ENCODE measurements at places on chromosomes 1 and 21.

DNA sequence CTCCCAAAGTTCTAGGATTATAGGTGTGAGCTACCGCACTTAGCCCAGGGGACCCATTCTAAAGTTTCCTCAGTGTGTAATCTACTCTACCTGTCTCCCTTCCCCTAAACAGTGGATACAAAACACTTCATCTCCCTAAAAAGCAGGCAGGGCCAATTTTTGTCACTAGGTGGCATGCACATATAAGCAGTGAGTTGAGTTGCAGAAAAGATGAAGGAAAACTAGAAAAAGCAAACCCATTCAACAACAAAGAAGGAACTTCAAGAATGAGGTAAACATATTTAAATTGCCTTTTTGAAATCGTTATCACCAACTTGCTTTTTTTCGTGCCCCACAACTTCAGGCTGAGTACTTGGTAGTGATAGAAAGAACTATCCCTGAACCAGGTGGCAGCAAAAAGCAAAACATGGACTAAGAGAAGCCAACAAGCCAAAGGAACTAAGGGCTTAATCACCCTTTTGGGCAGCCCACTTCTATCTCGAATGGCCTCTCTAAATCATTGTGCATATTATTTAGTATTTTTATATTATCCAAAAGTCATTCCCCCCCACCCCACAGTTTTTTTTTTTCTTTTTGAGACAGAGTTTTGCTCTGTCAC, 19.7 kb upstream of the ALDH9A1 start:
- no peak for DNase-seq

DNA sequence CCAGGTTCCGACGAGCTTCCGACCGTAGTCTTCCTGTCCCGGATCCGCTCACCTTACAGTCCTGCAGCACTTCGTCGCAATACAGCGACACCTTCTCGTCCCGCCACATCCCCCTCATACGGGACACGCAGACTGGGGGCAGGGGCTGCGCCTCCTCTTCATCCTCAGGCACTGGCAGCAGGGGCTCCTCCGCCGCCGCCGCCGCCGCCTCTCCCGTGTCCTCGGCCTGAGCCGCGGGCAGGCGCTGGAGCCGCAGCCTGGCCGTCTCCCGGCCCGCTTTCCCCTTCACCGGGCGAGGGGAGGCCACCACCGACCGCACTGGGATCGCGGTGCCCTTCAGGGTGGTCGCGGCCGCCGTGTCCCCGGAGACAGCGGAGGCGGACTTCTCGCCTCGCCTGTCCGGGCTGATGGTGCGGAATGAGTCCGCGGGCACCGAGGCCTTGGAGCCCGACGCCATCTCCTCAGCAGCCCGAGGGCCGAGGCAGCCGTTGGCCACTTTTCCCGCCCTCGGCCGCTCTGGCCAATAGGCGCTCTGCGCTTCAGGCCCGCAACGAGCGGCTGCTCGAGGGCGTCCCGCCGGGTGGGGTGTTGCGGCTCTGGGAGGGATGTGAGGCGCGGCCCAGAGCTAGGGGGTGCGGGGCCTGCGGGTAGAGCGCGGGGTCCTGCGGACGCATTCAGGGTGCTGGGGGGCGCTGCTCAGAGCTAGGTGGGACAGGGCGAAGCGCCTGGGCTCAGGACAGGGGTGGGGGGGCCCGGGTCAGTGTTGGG, at the start of gene SHCBP1L:
Gene SHCBP1L (minus strand): TSS at position 490 of the 768 bp plus-strand sequence. CDS start 33 bp downstream, at position 457.
- no peak for DNase-seq

GRCh38 chr1:227887697-227888403, 59.9 kb downstream of the WNT9A start:
- no peak for DNase-seq

- no peak for DNase-seq
Observed at GRCh38 chr1:214314178-214314843, 33.4 kb downstream of the SMYD2 start.

- no peak for DNase-seq
Observed at GRCh38 chr1:3271866-3272265, 182.6 kb upstream of the ARHGEF16 start.

- no peak for DNase-seq
Observed at GRCh38 chr1:38940339-38941047, 1.1 kb downstream of the RHBDL2 start.

- no peak for DNase-seq
Observed at GRCh38 chr1:106292130-106292529, 764.3 kb upstream of the PRMT6 start.

DNA sequence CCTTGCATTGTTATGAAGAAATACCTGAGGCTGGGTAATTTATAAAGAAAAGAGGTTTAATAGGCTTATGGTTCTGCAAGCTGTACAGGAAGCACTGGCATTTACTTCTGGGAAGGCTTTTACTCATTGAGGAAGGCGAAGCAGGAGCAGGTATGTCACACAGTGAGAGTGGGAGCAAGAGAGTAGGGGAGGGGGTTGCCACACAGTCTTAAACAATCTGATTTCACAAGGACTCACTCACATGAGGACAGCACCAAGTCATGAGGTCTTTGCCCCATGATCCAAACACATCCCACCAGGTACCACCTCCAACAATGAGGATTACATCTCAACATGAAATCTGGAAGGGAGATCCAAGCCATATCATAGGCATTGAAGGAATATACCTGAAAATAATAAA, 127.2 kb downstream of the EVI5 start:
- no peak for DNase-seq

GRCh38 chr1:53500204-53501064, 41.2 kb downstream of the DMRTB1 start:
- DNase-seq: no peak

DNA sequence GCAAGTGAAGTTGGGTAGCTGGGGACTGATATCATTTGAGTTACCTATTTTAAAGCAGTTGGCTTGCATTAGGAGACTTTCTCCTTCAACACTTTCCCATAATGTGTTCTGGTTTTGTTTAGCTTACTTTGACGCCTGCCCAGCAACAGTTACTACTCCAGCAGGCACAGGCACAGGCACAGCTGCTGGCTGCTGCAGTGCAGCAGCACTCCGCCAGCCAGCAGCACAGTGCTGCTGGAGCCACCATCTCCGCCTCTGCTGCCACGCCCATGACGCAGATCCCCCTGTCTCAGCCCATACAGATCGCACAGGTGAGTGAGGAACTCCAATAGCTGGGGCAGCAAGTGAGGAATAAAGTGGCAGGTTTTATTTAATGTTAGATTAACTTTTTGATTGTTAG, 144.3 kb downstream of the CD247 start:
- DNase-seq: no peak

DNA sequence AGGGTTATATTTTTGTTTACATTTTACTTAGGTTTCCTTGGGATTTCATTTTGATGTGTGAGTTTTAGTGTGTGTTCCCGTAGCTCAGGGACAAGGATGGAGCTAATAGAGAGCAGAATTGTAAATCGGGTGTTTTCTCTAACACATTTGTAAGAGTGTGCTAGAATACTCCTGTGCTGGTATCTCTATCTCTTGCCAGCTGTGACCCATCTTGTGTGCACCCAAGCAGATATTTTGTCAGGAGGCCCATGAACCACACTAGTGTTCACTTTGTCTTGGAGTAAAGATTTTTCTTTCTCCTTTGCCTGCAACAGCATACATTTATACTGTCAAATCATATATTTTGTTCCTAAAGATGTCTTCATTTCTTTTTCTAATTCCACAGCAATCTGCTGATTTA, 23.4 kb downstream of the KRTAP19-8 start:
- no peak for DNase-seq

DNA sequence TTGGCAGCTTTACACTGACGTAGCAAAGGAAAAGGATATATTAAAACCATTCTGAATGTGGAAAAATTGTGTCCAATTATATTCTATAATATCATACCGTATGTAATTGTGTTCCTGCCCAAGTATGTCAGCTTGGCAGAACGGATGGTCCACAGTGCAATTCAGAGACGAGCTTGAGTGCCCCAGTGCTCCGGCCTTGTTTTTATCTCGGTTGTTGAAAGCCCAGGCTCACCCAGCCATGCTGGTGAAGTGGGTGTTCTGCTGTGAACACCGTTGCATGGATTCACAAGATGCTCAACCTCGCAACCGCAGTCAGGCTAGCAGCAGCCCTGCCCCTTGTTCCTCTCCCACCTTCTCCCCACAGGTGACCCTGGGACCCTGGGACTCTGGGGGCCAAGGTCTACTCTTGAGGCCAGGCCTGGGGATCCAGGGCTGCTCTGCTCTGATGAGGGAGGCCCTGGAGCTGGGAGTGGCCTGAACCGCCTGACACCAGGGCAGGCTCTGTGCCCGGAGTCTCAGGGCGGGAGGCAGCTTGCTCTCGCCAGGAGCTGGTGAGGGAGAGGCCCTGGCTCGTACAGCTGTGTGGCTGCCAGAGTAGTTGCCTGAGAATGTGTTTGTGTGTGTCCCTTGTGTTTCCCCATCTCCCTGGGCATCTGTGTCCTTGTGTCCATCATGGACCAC, 11.2 kb downstream of the PTPRF start:
- no peak for DNase-seq

GRCh38 chr1:189805735-189806134, 671.9 kb downstream of the BRINP3 start:
- DNase-seq: no peak

DNA sequence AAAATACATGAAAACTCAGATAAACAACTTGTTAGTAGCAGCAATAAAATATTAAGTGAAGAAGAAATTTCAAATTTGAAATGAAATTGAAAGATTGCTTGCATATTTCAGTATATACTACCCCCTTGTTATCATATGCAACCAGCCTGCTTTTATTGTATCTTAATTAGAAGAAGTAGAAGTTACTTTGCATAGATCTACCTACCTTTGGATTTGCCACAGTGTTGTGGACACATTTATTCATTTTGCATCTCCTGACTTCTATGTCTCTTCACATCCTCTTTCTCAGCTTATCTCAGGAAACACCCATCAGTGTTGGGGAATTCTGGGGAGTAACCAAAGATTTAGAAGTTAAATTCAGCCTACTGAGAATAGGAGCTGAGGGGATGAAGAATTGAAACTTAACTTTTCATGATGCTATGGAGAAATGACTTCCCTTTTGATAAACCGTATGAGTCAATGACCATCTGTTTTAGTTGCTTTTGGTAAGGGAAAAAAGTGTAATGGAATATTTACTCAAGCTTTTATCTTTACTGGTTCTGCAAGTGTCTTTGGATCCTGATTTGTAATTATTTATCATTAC, 96.9 kb downstream of the RGL1 start:
- no peak for DNase-seq

DNA sequence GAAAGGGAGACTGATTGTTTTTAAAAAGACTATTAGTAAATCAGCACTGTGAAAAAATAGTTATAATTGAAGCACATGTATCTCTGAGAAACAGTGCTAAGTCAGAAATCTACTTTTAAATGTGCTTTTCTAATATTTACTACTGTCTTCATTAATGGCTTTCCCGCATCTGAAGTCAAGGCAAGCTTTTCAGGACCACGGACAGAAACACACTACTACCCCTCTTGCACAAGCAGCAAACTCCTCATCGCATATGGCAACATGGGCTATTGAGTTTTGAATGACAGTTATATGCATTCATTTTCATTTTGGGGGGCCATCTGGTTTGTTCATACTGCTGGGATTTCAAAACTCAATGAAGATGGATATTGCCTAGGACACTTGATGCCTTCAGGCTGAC, 433.4 kb upstream of the CAMK1G start:
- no peak for DNase-seq

DNA sequence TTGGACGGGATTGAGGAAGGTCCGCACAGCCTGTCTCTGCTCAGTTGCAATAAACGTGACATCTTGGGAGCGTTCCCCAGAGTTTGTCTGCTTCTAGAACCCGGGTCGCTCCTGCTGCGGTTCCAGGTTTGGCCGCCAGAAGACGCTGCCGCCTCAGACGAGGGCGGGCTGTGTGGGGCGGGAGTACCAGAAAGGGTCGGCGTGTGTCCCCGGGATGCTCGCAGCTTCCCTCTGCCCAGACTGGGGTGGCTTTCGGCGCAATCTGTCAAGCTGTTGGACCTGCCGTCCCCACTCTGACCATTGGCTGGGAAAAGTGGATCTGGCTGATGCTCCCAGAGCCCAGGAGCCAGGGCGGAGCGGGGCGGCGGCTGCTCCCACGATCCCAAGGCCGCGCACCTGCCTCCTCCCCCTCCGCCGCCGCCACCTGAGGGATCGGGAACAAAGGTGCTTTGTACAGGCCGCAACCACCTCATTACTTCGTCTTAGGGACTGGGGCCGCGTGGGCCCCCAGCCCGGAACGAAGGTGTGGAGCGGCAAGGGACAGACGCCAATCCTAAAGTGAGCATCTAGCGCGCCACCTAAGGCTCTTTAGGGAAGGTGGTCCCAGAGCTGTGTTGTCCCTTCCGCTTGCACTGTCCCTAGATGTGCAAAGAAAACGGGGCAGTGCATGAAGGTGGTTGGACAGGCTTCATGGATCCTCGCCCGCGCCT, 683 bp upstream of the EFNA4 start:
- DNase-seq: no peak

- DNase-seq: no peak
Observed at GRCh38 chr21:33042812-33043211, 17.1 kb downstream of the OLIG2 start.

DNA sequence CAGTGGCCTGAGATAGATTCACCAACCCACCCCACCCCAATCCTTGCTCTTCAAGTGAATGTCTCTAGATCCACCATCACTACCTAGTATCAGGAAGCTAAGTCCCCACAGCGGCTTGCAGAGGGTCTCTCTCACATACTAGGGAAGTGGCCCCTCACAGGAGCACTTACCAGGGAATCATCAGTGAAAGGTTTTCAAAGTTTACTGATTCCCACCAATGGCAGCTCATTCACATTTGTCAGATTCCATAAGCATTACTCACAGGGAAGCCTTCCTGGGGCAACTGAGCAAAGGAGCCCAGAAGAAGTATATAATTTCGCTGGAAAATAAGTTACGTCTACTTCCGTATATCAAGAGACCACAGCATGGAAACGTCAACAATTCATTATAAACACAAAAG, 120.8 kb downstream of the GREM2 start:
- DNase-seq: no peak

DNA sequence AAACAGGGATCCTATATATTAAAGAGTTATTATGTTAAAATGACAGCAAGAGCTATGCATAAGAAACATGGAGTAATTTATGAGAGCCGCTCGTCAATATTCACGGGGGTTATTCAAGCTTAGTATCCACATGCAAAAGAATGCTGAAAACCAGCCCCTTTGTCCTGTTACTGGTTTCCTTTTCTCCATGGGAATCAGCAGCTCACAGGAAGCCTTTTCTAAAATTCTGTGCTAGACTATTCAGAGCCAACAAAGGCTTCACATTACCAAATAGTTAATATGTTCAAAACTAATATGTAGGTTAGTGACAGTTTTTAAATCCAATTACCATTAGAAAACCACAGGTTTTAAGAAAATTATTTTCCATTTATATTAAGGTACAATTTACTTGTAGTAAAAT, 225.6 kb upstream of the MAP1LC3C start:
- DNase-seq: no peak

- DNase-seq: no peak
Observed at GRCh38 chr1:87202922-87203655, 125.6 kb upstream of the LMO4 start.

All from cortex of kidney (tissue), 1 donor.